CD8-positive, alpha-beta T cell (primary cell): ENCODE measurements at places on chromosomes 2 and 18.

- no peak for DNase-seq
These were observed 479 bp downstream of the SCN9A start for GRCh38 chr2:166375195-166375735.

- DNase-seq = no peak
These were observed 219.9 kb upstream of the FBXO11 start for GRCh38 chr2:48126162-48126561.

- DNase-seq = no peak
These were observed 3.2 kb downstream of the STRN start for GRCh38 chr2:36963106-36963505.

GRCh38 chr2:14524041-14524802 is 108.3 kb upstream of the LRATD1 start:
- no peak for DNase-seq

DNA sequence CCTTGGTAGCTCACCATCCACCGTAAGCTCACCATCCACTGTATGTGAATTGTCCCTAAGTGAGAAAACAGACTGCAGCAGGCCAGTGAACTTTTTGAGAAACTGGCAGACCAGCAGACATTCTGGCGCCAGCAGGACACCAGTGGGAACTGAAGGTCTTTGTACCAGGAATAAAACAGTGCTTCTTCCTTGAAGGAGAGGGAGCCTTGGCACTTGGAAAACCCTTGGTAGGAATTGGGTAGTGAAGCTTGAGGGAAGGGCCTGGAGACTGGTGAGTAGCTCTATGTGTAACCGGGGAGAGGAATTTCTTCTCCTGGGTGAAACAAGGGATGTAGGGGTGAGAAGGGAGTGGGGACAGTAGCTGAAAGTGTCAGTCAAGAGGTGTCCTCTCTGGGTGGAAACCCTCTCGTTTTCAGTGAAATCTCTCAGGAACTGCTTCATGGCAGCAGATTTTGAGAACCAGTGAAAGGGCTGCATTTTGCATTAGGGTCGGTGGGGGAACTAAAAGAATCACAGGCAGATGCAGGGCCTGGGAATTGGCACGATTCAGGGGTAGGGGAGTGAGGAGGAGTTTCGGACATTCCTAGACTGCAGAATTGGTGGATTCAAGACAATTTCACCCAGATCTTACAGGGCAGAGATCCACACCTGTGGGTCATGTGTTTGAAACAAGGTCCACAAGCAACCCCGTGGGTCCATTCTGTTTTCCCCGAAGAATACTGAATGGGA is 131.5 kb upstream of the DLX2 start:
- no peak for DNase-seq

- DNase-seq = no peak
These were observed 20.1 kb upstream of the IGFBP5 start for GRCh38 chr2:216715402-216715974.

DNA sequence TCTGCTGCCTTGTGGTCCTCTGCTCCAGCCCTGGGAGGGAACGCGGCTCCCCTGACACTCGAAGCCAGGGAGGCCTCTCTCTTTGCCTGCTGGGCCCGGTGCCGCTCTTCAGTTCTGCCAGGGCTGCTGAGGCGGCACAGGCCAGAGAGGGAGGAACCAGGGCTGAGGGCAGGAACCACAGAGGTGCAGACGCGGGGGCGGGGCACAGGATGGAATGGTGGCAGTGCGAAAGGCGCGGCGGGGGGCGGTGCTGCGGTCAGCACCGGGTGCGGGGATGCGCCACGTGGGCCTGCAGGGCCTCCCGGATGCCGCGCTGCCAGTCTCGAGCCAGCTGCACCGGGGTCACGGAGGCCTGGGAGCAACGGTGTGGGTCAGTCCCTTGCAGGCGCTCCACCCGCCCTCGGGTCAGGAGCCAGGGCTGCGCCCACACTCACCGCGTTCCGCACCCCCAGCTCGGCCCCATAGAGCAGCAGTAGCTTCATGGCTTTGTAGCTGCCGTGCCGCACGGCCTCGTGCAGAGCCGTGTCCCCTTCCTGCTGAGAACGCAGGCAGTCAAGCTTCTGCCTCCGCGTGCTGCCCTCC is 4.4 kb downstream of the ANKRD23 start:
- peak; percentile 76 for DNase-seq

GRCh38 chr2:214293593-214293992 is 117.3 kb upstream of the VWC2L start:
- no peak for DNase-seq

GRCh38 chr18:64103986-64104385 is 44.9 kb downstream of the LINC00305 start:
- DNase-seq = no peak

- no peak for DNase-seq
These were observed 64.3 kb upstream of the RTN4 start for GRCh38 chr2:55114597-55114996.

DNA sequence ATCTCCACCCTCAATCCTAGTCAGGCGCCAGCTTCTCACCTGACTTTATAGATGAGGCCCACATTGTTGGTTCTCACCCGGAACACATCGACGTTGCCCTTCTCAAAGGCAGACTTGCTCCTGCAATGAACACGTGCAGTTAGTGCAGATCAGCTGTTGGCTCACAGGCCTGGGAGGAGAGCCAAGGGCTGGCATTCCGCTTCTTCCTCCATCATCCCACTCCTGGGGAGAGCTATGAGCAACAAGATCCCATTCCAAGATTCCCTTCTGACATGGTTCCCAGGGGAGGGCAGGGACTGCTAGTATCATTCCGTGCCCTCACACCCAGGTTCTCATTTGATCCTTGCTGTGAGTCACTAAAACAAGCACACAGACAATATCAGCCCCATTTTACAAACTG is 15.1 kb downstream of the LOXHD1 start:
- DNase-seq = no peak

GRCh38 chr2:6896930-6897759 is 19.6 kb downstream of the RSAD2 start:
- no peak for DNase-seq

DNA sequence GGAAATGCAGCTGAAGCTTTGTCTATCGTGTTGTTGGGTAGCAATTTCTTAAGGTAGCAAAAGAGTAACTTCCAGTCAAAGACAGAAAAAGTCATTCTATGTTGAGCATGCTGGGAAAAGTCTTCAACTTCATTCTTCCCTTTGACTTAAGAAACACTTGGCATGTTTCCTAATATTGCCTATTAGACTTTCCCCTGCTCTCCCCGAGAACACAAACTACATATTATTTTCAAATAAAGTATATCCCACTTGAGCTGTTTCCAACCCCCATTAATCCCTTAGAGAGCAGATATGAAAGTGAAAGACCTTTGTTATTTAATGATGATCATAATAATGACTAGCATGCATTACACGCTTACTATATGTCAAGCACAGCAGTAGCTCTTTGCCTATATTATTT is 136.0 kb upstream of the SPOPL start:
- DNase-seq = no peak

DNA sequence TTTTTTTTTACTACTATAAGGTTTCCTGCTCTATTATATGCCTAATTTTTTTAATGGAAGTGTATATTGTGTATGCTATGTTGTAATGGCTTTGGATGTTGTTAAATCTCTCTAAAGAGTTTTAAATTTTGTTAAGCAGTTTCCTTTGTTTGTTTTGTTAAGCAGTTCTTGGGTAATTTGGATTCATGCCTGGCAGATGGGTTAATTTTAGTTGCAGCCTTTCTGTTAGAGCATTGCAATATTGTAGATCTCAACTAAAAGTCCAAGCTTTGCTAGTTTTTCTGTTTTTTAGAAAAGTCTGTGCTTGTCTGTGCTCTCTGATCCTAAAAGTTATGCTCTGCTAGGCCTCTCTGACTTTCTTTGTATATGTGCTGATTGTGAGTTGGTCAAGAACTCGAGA is 1229.0 kb upstream of the NRXN1 start:
- no peak for DNase-seq

GRCh38 chr2:86087936-86088850 is 17.5 kb downstream of the POLR1A start:
- no peak for DNase-seq

DNA sequence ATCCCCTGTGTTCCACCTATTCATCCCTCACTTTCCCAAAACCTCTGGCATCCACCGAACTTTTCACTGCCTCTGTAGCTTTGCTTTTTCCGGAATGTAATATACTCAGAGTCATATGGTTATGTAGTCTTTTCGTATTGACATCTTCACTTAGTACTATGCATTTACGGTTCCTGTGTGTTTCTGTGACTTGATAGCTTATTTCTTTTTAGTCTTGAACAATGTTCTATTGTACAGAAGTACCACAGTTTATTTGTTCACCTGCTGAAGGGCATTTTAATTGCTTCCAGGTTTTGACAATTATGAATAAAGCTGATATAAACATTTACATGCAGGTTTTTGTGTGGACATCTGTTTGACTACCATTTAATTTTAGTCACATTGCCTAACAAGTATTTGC is 154.7 kb upstream of the DOK6 start:
- no peak for DNase-seq
